ENCODE measurements at places on chromosomes 2 and 18. TPM values are rescaled to one million over a fixed set of nuclear protein-coding genes. Genes with fewer than 3 reads are reported as not detected.

DNA sequence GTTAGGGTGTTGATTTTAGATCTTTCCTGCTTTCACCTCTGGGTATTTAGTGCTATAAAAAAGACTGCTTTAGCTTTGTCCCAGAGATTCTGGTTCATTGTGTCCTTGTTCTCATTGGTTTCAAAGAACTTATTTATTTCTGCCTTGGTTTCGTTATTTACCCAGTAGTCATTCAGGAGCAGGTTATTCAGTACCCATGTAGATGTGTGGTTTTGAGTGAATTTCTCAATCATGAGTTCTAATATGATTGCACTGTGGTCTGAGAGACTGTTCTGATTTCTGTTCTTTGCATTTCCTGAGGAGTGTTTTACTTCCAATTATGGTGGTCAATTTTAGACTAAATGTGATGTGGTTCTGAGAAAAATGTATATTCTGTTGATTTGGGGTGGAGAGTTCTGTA is 167.1 kb upstream of the KYNU start:
- DNase-seq: no peak

DNA sequence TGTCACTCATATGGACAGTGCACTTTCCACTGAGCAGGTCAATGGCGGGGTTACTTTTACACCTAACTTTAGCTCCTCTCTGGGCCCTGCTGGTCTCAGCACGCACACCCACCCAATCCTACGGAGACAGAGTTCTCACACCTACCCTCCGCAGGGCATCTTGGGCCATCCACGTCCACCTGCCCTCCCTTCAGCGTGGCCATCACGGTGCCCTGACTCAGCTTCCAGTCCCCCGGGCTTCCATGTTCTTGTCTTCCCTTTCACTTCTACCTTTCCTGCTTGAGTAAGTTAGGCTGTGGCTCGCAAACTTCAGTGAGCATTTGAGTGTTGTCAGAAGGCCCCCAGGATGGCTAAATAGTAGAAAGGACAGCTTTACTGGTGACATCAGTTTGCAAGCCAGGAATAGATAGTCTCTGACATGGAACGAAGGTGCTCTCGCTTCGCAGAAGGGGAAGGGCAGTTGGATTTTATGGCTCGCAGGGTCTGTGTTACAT is 232.4 kb downstream of the SEPTIN10 start:
- DNase-seq: no peak

- no peak for DNase-seq
These were observed 341.5 kb upstream of the ATP5MC3 start for GRCh38 chr2:175523001-175523400.

DNA sequence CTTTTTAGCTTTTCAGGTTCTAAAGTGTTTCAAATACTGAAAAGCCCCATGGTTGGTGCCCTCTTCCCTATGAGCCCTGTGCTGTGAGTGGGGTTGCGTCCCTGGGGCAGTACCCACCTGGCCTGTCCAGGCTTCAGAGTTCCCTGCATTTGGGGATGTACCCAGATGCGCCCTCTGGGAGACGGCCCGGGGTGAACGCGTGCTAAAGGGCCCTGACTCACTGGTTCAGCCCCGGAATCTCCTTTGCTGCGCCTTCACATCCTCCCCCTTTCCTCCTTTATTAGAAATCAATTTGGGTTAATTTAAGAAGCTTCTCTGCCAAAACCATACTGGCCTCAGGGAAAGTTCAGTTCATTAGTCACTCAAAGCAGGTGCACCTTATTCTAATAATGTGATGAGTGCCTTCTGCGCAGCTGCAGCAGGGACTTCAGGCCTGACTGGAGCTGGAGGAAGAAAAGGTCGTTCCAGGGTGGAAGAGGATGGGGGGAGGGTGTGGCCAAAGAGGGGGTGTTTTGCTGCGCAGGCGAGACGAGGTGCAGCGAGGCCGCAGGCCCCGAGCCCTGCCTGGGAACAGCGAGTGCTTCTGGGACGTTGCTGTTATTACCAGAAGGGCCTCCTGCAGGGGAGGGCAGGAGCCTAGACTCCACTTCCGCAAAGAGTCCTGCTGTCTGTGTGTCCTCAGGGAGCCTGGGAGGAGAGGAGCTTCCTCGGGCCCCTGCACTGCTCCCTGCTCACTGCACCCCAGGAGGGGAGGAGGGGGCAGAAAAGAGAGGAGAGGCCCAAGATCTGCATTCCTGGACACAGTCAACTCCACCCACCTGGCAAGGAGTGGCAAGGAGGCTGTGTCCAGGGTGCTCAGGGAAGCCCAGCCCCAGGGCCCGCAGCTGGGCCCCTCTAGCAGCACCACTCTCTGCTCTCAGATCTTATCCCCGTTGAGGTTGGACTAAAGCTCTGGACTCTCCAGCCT is 223.2 kb upstream of the PXDN start:
- DNase-seq: no peak

GRCh38 chr2:23241611-23242245 is 143.3 kb upstream of the KLHL29 start:
- DNase-seq: no peak

Gene DCC
- total RNA-seq: not detected

Gene ZNF142
- 7.3 TPM for total RNA-seq

Gene FEV
- total RNA-seq: not detected

Gene EFR3B
- 0.39 TPM for total RNA-seq

Gene MALL
- 64.3 TPM for total RNA-seq
